ENCODE measurements at places on chromosomes 12 and 14.
A peak's percentile ranks its signal among the peaks of the same experiment; 100 is the strongest.

GRCh38 chr12:66725031-66725430 is 46.2 kb upstream of the GRIP1 start:
- no peak for DNase-seq

DNA sequence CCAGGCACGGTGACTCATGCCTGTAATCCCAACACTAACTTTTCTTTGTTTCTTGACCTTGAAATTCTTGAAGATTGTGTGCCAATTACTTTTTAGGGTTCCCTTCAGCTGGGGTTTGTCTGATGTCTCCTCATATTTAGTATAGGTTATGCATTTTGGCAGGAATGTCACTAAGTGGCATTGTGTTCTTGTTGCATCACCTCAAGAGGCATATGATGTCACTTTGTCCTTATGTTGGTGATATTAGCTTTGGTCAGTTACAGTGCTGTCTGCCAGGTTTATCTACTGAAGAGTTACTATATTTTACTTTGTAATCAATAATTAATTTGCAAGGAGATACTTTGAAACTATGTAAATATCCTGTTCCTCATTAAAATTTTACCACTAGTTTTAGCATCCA is 61.0 kb upstream of the BTG1 start:
- DNase-seq, result no peak

- DNase-seq, result no peak
Measured at GRCh38 chr12:3791256-3791874, 38.5 kb upstream of the CRACR2A start.

- DNase-seq, result no peak
Measured at GRCh38 chr12:33587784-33588712, 148.4 kb upstream of the SYT10 start.

DNA sequence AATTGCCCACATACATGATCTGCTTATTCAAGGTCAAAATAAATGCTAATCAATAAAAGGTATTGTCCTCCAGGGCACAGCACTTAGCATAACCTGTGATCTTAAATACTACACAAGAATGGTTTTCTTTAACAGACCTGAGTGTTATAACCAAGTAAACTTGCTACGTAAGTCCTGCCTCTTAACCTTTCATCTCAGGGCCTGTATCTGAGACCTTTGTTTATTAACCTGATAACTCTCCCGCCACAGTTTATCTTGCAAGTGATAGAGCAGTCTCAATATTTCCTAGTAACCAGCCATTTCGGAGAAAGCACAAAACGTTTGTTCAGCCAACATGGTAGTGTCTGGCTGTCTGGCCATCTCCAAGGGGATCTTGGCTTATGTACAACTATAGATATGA is 88.4 kb downstream of the DUSP6 start:
- no peak for DNase-seq

DNA sequence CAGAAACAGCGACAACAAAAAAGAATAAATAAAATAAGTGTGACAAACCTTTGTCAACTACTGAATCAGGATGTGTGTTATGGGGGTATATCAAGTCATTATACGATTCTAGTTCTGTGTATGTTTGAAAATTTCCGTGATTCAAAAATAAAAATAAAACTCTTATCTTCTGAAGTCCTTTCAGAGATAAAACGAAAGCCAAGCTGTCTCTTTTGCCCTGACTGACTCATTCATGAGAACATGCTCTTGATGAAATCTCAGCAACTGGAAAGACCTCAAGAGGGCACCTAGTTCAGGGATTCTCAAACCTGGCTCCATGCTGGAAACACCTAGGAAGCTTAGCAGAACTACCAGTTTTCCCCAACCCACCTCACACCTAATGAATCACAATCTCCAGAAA is 9.2 kb downstream of the FOXN3 start:
- DNase-seq, result no peak

DNA sequence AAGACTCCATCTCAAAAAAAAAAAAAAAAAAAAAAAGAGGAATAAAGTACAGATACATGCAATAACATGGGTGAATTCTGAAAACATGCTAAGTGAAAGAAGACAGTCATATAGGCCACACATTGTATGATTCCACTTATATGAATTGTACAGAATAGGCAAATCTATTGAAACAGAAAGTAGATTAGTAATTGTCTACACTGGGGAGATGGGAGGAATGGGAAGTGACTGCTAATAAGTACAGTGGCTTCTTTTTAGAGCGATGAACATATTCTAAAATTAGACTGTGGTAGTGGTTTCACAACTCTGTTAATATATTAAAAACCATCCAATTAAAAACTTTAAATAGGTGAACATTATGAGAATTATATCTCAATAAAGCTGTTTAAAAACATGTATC is 74.4 kb downstream of the ANKS1B start:
- DNase-seq, result no peak

- no peak for DNase-seq
Measured at GRCh38 chr12:8696442-8697090, 1.2 kb upstream of the RIMKLB start.

GRCh38 chr12:80830533-80831088 is 107.1 kb downstream of the LIN7A start:
- DNase-seq, result no peak

DNA sequence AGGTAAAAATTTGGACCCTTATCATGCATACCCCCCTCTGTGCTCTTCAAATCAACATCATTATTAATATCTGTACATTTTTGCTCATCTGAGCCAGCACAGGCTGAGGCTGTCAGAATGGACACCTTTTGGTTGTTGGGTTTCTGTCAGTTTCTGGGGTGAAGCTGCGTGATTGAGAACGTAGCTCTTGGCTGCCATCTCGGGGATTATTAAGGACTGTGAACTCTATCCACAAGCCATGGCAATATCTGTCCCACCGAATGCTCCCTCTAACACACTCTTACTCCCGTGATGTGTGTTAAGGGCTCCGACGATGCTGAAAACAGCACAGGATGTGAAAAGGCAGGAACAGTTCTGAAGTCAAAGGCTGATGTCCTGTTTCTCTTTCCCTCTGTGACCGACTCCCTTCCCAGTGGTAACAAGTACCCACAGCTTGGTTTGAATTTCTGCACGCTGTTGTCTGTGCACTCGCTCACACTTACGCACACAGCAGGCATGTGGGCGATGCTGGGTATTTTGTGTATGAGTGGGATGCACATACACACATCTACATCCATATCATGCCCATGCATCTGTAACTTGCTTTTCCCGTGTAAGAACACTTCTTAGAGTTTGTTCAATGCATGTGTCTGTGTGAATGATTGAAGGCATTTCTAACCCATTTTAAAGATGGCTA is 405.6 kb downstream of the TMEM121 start:
- no peak for DNase-seq

DNA sequence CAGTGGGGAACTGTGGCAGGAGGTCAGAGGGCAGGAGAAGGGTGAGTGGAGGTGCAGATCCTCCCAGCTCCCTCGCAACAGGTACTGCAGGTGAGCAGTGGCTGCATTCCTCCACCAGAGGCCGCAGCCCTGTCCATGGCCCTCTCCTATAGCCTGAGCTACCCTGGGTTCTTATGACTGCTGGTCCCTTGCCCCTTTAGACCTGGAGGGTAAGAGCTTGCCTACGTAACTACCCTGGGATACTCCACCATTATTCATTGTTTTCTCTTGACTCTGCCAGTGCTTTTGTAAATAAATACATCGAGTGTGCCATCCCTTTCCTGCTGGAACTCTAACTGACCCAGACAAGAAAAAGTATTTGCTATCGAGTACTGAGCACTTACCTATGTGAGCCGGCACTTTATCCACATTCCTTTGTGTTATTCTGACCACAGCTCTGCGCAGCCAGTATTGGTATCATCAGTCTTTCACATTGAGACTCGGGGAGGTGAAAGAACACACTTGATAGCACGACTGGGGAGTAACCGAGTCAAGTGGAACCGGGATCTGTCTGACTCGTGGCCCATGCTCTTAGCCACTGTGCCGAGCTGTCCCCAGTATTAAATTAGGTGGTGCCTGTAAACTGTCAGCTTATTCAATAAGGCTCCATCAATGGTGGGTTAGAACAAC is 38.5 kb downstream of the LTBP2 start:
- DNase-seq, result peak; percentile 57

DNA sequence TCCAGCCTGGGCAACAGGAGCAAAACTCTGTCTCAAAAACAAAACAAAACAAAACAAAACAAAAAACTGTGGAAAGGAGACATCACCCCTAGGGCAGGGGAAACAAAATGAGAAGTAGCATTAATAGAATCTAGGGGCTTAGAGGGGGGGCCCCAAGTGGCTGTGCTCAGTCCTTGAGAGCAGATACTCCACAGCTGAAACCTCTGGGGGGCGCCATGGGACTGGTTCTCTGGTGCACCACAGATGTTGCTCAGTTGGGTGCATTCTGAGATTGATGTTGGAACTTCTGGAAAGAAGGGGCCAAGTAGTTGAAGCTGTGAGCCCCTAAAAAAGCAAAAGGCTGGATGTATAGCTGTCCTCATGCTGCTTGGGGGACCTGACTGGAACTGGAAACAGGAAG is 11.8 kb upstream of the SYNE2 start:
- DNase-seq, result peak; percentile 68

- no peak for DNase-seq
Measured at GRCh38 chr12:31482816-31483215, 108.1 kb downstream of the DENND5B start.

GRCh38 chr14:62209287-62209899 is 447.2 kb downstream of the SNAPC1 start:
- no peak for DNase-seq
